ENCODE measurements at places on chromosomes 13 and 19.

- DNase-seq: no peak
Measured at GRCh38 chr13:113304121-113304520, 7.1 kb downstream of the LAMP1 start.

DNA sequence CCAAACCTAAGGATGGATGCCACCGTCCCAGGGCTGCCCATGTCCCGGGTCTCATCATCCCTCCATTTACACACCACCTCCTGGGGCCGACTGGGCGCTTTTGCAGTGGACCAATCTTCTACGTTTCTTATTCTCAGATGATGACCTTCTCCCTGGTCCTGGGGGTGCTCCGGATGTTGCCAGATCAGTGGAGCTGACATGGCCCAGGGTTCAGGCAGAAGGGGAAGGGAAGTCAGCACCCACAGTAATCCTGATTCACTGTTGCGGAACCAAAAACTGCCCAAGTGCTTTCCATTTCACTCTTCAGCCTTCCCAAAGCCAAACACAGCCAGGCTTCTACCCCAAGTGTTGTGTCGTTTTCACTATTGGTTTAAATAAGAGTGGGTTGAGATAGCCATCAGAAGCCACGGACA is 29.8 kb downstream of the RAB20 start:
- no peak for DNase-seq

GRCh38 chr13:55432814-55433213 is 1707.9 kb upstream of the PRR20A start:
- no peak for DNase-seq

DNA sequence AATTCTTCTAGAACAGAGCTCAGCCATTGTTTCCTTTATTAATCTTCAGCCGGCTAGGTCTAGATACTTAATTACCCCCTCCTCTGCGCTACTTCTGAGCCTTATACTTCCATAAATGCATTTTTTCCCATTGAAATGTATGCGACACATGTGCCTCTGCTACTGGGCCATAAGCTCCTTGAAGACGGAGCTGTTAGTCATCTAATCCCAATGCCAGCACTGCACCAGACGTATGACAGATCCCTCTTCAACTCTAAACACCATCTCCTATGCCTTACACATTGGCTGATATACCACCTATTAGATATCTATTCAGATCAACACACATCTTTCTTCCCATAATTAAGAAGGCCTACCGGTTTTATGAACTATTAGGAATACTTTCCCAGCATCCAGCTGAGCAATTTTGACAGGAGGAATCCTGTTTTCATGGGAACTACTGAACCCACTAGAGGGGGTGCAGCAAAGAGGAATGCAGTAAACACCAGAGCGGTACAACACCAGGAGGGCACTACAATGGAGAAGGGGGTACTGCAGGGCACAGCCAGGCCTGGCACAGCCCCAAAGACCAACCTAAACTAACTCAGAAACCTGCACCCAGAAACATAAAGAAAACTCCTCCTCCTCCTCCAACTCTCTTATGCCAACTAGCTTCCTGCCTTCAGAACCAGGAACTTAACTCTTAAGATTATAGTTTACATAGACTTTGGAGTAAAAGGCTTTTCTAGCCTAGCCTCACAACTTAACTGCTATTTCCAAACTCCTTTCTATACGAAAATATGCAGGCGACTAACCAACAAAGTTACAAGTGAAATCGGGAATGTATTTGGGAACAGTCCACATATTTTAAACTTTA is 18.7 kb downstream of the STK24 start:
- no peak for DNase-seq

- no peak for DNase-seq
Measured at GRCh38 chr19:32189956-32190706, 155.3 kb upstream of the ZNF507 start.
